ENCODE measurements at places on chromosomes 2 and 18.

GRCh38 chr2:217153510-217153909 lies 293.6 kb upstream of the TNP1 start:
- DNase-seq, result no peak

GRCh38 chr2:24454294-24454693 lies 36.8 kb upstream of the NCOA1 start:
- no peak for DNase-seq

- DNase-seq, result peak; percentile 56
Measured at GRCh38 chr2:42916324-42916723, 123.9 kb upstream of the HAAO start.

DNA sequence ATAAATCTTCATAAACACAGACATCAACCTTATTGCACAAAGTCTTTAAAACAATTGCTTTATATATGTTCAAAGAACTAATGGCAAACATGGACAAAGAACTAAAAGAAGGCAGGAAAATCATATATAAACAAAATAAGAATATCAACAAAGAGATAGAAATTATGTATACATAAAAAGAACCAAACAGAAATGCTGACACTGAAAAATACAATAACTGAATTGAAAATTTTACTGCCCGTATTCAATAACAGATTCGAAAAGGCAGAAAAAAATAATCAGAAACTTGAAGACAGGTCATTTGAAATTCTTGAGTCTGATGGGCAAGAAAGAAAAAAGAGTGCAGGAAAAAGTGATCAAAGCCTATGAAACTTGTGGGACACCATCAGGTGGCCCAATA lies 22.0 kb upstream of the TFCP2L1 start:
- no peak for DNase-seq

DNA sequence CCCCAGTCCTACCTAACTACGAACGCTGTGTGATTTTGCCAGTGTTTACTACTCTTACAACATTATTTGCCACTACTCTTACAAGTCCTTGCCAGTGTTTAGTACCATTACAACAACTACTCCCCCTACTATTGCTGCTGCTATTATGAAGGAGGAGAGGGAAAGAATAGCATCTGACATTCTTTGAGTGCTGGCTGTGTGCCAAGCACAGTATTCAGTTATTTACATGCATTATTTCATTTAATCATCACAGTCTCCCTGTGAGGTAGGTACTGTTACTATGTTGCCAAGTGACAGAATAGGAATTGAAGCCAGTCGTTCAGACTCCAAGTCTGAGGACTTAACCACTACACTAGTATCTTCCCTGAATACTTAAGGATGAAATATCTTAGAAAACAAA lies 185.9 kb upstream of the FOSL2 start:
- no peak for DNase-seq

GRCh38 chr18:49853011-49853410 lies 39.7 kb upstream of the ACAA2 start:
- no peak for DNase-seq

DNA sequence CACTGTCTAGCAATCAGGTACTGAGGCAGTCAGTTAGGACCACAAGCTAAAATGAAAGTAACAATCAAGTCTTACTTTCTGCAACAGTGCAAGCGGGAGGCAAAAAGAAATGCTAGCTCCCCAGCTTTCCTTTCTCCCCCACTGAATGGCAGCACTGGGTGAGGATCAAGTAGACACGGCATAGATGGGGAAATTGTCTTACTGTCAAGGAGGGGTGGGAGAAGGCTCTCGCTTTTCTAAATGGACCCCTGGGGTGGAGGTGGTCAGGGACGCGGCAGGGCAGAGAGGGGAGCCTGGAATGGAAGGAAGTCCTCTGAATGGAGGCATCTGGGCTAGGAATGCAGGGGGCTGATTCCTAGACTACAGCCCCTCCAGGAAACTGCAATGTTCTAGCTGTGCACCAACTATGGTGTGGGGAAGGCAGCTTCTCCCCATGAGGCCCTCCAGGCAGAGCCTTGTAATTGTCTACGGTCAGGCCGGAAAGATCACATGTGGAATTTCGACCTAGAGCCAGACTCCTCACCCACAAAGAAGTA lies 24.3 kb downstream of the METTL8 start:
- DNase-seq, result no peak

- DNase-seq, result no peak
Measured at GRCh38 chr2:220703279-220703678, 868.8 kb downstream of the EPHA4 start.

DNA sequence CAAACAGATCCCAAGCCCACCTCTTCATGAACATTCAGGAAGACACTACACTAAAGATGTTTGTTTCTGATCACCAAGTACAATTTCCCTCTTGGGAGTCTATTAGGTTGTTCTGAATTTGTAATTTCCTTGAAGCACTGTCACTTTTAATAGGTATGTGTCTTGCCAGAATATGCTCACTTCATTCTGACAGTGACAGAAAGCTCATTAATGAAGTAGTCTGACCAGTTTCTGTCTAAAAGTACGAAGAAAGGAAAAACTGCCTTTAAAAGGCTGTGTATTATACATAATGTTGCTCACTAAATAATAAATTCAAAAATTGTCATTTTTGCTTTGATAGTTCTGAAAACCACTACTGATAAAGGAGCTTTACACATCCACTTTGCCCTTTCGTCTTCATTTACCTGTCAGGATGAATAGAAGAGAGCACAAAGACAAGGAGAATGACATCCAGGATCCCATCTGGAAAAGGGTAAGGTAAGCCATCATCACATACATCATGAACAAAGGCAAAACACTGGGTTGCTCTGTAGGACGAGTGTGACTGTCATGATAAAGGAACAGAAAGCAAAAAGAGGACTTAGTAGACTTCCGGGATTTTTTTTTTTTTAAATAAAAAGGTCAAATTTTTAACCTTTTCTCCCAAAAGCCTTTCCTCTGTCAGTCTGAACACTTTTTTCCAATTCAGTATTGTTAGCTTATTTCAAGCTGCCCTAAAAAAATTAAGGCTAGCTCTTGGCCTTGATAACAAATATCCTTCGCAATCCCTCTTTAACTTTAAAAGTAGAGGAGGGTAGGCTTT lies 103.4 kb downstream of the METTL8 start:
- no peak for DNase-seq

DNA sequence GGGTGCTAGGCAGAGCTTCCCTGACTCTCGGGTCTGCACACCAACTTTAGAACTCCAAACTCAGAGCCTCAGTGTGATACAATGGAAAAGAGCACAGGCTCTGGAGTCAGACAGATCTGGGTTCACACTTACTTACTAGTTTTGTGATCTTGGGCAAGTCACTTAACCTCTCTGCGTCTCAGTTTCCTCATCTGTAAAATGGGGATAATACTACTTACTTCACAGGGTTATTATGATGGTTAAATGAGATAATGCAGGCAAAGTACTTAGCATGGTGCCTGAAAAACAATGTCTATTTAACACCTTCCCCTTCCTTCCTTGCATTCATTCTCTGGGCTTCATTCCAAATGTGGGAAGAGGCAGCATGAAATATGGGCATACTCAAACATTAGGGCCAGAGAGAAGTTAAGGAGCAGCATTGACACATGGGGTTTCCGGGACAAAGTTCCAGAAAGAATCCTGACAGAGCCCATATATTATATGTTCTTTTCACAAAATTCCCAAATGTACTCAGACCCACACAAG lies 13.3 kb downstream of the DNAJC27 start:
- DNase-seq, result no peak

- no peak for DNase-seq
Measured at GRCh38 chr2:98850074-98850473, 86.0 kb downstream of the CRACDL start.

GRCh38 chr18:76364282-76365259 lies 130.5 kb downstream of the ZNF516 start:
- DNase-seq, result no peak

DNA sequence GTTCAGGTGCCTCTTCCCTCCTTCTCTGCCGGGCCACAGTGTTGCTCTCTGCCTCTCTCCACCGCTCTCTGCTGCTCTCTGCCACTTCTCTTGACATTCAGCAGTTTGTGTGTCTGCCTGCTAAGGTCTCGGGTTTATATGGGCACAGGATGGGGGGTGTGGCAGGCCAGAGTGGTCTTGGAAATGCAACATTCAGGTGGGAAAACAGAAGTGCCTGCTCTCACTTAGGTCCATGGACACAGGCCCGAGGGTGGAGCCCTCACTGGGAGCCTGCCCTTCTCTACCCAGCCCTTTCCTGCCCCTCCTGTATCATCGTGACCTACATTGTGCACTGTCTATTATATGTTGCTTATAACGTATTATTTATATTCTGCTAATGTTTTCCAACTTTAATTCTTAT lies 120.8 kb upstream of the TMEM18 start:
- no peak for DNase-seq

DNA sequence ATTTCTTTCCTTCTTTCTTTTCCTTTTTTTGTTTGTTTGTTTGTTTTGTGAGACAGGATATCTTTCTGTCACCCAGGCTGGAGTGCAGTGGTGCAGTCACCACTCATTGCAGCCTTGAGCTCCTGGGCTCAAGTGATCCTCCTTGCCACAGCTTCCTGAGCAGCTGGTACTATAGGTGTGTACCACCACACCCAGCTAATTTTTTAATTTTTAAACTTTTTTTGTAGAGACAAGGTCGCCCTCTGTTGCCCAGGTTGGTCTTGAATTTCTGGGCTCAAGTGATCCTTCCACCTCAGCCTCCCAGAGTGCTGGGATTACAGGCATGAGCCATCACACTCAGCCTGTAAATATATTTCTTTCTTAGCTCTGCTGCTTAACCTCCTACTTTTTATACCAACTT lies 83.4 kb upstream of the CYP20A1 start:
- DNase-seq, result no peak

GRCh38 chr2:171889808-171890207 lies 4.2 kb downstream of the SLC25A12 start:
- DNase-seq, result no peak

GRCh38 chr2:141271346-141271745 lies 859.5 kb downstream of the LRP1B start:
- DNase-seq, result no peak

DNA sequence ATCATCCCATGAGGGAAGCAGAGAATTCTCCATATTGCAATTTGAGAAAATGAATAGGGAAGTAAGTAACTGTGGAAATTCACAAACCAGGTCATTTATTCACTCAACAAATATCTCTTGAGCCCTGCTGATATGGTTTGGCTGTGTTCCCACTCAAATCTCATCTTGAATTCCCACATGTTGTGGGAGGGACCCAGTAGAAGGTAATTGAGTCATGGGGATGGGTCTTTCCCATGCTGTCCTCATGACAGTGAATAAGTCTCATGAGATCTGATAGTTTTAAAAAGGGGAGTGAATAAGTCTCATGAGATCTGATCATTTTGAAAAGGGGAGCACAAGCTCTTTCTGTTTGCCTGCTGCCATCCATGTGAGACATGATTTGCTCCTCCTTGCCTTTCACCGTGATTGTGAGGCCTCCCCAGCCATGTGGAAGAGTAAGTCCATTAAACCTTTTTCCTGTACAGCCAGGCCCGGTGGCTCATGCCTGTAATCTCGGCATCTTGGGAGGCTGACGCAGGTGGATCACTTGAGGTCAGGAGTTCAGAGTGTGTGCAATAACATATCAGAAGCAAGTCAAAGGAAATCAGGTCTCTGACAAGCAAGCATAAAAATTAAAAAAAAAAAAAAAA lies 193.2 kb downstream of the NDUFA10 start:
- DNase-seq, result no peak

DNA sequence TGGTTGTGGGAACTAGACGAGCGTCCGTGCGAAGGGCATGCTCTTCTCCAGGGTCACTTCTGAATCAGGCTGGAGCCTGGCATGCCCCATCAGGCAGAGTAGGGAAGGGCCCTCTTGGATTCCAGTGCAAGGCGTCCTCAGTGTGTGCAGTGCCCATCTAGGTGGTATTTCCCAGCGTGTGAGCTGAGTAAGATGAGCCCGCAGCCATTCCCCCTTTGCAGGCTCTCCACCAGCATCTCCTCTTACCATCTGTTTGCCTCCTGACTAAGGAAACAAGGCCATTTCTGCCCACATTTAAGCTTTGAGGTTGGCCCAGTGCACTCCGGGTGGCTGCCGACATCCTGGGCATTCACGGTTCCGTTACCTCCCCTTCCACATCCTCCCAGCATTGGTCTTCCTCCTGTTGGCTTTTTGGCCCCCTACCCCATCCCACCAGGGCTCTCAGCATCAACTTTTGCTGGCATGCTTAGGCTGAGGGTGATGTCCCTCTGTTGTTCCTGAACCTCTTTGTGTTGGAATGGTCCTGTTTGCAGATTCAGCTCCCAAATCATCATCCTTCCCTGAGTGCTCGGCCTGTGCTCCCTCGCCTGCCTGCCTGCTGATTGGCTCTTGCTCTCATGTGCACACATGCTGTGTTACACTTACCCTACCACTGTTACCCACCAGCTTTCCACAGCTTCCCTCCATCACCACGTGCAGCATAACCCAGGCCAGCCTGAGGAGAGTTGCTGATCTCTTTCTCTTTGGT lies 11.8 kb downstream of the CEP68 start:
- DNase-seq, result no peak

DNA sequence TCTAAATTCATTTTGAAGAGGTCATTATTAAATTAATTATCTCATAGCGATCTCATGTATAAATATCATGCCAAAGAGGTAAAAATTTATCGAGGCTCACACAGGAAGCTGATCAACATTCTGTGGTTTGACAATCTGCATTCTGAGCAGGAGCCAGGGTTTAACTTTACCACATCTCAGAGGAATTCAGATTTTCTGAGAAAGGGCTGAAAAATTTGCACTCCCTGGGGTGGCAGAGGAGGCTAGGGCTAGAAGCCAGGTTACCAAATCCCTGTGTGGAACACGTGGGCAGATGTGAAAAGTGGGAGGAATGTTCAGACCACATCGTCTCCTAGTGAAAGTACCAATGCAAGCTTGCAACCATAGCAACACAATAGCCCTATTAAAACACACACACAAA lies 63.5 kb upstream of the CTLA4 start:
- no peak for DNase-seq

- DNase-seq, result no peak
Measured at GRCh38 chr2:189022053-189022481, 47.9 kb downstream of the COL3A1 start.

GRCh38 chr18:56086176-56086575 lies 498.2 kb upstream of the TCF4 start:
- no peak for DNase-seq

GRCh38 chr18:47915930-47916329 lies 14.5 kb downstream of the SMAD2 start:
- DNase-seq, result no peak

GRCh38 chr2:237269138-237269875 lies 144.7 kb downstream of the COL6A3 start:
- no peak for DNase-seq

- DNase-seq, result no peak
Measured at GRCh38 chr2:67651565-67651964, 254.4 kb downstream of the ETAA1 start.

DNA sequence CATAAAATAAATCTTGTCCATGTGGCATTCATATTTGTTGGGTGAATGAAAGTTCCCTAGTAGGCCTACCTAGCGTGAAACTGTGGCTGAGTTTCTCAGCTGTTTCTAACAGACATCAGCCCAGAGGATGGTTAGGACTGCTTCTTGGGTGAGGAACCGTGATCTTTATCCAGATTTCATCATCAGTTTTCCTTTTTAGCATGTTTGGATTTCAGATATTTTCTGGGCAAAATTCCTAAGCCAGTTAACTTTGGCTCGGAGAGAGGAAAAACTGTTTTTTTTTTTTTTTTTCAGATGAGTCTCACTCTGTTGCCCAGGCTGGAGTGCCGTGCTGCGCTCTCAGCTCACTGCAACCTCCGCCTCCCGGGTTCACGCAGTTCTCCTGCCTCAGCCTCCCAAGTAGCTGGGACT lies 53.5 kb downstream of the DGKD start:
- DNase-seq, result peak; percentile 6
